Urothelium cell line (cell line): ENCODE measurements at places on chromosomes 11 and 22.

- DNase-seq, result no peak
Observed at GRCh38 chr11:75955443-75955842, 140.4 kb downstream of the UVRAG start.

- no peak for DNase-seq
Observed at GRCh38 chr22:36831717-36832116, 14.9 kb upstream of the PVALB start.

GRCh38 chr11:78392854-78393253 lies 24.8 kb downstream of the GAB2 start:
- no peak for DNase-seq

GRCh38 chr11:46356924-46357482 lies 9.7 kb downstream of the DGKZ start:
- no peak for DNase-seq

- no peak for DNase-seq
Observed at GRCh38 chr11:77801477-77801876, 19.0 kb downstream of the RSF1 start.

- DNase-seq, result no peak
Observed at GRCh38 chr22:48407256-48407955, 1420.3 kb downstream of the BRD1 start.

- DNase-seq, result no peak
Observed at GRCh38 chr22:46674367-46674781, 54.2 kb downstream of the GRAMD4 start.

- no peak for DNase-seq
Observed at GRCh38 chr22:38953577-38954413, 3.6 kb upstream of the APOBEC3A start.

GRCh38 chr11:75031224-75031753 lies 42.6 kb downstream of the NEU3 start:
- DNase-seq, result peak; percentile 56

DNA sequence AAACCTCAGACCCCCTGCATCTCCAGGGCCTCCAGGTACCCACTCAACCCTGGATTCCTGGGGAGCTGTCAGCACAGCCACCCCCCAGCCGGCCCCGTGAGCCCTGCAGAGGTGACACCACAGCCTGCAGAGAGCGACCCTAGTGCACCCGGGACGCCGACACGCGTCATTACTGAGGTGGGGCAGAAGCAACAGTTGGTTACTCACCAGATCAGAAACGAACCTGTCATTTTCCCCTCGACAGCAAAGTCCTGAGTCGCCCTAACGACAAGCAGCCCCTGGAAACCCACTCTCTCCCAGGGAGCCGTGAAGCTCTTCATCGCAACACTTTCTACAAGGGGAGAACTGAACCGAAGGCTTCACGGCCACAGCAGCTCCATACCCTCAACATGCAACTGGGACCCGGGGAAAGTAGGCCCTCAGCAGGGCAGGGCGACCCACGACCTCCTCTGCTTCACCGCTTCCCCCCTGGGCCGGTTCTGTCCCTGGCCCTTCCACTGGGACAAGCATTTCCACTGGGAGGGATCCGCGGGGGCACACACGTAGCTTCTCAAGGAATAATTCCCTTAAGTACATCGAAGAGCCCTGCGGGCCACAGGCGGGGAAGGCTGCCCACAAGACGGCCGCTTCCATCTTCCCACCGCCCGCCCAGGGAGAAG lies 1.6 kb downstream of the BRD1 start:
- DNase-seq, result no peak

DNA sequence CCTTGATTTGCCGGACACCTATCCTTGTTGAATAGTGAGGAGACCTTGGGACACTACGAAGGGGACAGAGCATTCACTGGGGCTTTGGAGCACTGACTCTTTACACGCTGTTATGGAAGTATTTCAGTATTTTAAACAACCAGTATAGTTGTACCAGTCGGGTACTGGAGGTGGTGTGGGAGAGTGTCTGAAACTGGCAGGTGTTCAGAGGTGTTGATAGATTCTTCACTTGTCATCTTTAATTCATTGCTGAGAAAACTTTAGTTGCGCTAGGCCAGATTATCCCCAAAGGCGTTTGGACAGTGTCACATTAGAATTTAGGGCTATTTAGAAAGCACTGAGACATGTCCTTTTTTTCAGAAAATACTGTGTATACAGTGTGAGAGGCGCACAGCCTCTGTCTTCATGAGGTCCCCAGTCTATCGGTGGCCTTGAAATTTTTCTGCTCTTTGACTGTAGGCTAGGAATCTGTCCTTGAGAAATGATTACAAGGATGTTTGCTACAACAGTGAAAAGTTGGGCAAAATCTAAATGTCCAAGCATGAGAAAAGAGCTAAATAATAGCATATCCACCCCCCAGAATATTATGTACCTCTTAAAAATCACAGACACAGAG lies 69.7 kb downstream of the TEAD1 start:
- DNase-seq, result no peak

- no peak for DNase-seq
Observed at GRCh38 chr11:313304-313786, 495 bp upstream of the IFITM1 start.

DNA sequence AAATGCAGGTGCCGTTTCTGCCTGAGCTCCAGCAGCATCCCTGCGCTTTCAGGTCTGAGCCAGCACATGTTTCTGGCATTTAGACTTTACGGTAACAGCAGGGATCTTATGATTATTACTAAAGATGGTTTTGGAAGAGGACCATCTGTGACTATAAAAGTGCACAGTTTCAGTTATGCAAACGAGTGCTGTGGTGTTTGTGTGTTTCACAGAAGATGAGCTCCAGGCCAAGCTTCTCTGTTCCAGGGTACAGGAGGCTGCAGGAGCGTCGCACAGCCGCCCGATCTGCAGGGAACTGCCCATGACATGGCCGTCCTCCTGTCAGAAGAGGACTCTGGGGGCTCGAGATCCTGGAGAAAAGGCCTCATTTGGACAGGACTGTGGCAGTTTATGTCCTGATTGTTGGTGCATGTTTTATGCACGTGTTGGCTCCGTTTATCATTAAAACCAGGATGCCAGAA lies 297.3 kb downstream of the TBC1D22A start:
- DNase-seq, result no peak

GRCh38 chr11:82465481-82465880 lies 268.2 kb downstream of the FAM181B start:
- DNase-seq, result no peak

GRCh38 chr11:43289368-43289767 lies 22.4 kb upstream of the API5 start:
- DNase-seq, result no peak

DNA sequence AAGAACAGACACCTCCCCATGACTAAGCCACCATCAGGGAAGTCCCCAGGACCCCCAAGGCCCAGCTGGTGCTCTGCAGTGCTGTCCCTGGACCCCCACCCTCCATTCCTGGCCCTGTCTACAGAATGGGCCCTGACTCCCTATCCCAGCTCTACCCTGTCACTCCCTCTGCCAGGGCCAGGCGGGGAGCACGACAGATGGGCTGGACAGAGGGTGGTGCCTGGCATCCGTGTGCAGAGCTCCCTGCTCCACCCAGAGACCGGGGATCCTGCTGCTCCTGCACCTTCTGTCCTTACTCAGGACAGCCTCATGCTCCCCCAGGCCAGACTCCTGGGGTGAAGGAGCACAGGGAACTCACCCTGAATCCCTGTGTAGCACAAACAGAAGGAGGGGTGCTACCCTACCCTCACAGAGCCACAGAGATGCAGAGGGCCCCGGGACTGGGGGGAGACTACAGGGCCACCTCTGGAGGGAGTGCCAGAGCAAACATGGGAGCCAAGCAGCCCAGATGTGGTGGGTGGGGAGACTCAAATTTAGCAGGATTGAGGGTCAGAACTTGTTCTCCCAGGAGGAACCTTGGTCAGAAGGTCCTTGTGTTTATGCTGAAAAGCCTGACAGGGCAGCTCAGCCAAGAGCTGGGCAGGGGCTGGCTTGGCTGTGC lies 2.0 kb downstream of the ARVCF start:
- DNase-seq, result no peak

DNA sequence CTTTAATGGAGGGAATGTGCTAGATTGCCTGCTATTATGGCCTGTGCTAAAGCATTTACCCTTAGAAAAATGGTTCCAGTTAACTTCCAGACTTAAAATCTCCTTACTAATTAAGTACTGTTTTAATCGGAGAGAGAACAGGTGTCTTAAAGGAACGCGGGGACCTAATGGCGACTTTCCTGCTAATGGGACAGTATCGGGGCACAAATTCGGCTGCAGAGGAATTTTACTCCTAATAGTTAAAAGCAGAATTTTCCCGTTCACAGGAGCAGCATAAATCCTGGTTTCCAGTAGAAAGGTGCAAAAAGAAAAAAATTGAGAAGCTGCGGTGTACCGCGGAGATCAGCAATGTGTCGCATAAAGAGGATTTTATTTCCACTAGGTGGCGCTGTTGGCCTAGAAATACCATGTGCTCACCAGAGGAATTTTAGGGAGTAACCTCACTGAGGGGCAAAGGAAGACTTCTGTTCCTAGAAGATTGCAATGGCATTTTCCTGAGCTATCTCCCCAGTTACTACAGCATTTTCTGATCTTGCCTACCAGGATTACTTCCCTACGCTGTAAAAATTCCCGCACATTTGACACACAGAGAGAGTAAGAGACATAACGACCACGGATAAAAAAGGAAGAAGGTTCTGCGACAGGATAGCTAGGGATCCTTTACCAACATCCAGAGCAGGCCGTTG lies 44.5 kb downstream of the ZNF280B start:
- peak; percentile 85 for DNase-seq

- peak; percentile 56 for DNase-seq
Observed at GRCh38 chr11:124763156-124763947, 1.3 kb upstream of the ESAM start.

DNA sequence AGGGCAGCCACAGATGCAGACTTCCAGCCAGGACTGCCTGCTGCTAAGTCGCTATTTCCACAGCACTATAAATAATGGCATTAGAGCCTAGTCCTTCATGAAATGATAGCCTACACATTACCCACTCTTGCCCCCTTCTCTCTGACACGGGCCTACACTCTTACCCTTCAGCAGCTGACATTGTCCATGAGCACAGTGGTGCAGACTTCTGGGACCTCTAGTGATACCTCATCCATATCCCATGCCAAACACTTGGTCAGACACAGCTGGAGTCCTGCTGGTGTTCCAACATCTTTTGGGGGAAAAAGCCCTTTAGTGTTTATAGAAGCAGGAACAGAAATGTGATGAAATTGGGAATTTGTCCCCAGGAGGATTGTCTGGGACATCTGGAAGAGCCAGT lies 43.4 kb upstream of the RAB1B start:
- no peak for DNase-seq

- no peak for DNase-seq
Observed at GRCh38 chr11:6556139-6556949, 47.1 kb downstream of the RRP8 start.

GRCh38 chr11:57370251-57370650 lies 10.7 kb downstream of the PRG3 start:
- DNase-seq, result no peak

DNA sequence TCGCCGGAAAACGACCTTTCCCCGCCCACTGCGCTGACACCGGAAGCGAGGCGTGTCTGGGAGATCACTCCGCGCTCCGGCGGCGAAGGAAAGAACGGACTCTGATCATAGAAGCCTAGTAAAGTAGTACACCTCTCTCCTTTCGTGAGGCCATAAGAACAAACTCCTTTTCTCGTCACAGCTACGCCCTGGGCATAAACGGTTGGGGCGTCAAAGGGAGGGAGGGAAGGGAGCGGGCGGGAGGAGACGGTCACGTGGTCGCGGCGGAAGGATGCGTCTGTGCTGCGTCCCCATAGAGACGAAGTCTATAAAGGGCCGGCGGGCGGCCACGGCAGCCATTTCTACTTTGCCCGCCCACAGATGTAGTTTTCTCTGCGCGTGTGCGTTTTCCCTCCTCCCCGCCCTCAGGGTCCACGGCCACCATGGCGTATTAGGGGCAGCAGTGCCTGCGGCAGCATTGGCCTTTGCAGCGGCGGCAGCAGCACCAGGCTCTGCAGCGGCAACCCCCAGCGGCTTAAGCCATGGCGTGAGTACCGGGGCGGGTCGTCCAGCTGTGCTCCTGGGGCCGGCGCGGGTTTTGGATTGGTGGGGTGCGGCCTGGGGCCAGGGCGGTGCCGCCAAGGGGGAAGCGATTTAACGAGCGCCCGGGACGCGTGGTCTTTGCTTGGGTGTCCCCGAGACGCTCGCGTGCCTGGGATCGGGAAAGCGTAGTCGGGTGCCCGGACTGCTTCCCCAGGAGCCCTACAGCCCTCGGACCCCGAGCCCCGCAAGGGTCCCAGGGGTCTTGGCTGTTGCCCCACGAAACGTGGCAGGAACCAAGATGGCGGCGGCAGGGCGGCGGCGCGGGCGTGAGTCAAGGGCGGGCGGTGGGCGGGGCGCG lies at the start of gene ATF4:
Gene ATF4, plus strand, starts transcription at position 337 of the 880 bp plus-strand sequence. CDS start 884 bp downstream, outside the sequence.
- peak; percentile 84 for DNase-seq

- no peak for DNase-seq
Observed at GRCh38 chr22:29985912-29986311, 94.4 kb upstream of the HORMAD2 start.

DNA sequence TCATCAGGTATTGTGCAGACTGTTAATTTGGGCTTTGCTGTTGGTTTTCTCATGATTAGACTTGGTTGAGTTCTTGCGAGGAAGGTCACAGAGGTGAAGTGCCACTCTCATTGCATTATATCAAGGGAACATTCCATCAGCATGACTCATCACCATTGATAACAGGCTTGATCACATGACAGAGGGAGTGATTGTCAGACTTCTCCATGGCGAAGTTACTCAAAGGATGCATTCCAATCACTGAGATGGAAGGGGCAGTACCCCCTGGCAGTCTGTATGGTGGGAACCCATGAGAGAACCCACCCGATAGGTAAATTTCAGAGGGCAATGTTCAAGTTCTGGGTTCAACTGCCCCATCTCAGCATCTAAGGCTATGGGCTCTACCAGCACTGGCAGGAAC lies 19.4 kb upstream of the P2RY2 start:
- peak; percentile 44 for DNase-seq

GRCh38 chr22:17213976-17214375 lies 5.3 kb downstream of the ADA2 start:
- no peak for DNase-seq

DNA sequence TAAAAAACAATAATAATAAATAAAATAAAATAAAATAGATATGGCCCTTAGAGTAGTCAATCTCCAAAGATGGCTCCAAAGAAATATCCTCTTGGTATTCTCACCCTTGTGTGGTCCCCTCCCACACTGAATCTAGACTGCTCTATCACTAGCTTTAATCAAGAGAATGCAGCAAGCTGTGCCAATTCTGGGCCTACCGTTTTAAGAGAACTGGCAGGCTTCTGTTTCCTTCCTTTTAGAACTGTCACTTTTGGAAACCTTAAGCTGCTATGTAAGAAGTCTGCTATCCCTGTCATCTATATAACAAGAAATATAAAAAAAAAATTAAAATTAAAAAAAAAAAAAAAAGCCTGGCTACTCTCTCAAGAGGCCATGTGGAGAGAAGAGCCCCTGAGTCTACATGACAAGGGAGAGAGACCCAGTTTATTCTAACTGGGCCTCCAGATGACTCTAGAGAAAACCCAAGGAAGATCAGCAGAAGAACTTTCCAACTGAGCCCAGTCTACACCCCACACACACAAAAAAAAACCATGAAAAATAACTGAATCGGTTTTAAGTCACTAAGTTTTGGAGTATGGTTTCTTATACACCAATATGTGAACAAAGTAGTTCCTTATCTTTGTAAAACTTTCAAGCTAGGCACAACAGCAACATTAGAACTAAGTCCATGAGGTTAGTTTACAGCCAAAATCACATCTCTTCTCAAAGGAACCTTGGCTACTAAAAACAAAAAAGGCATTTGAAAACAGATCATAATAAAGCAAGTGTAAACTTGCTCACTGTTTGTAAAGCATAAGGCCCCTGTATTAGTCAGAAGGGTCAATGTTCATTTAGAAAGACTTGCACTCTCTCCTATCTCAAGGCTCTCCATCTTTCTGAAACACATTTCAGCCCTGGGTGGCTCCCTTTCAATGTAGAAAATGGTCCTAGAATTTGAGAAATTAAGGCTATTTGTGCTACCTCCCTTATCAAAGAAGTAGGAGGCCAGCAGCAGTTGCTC lies 67.3 kb downstream of the AMBRA1 start:
- no peak for DNase-seq
